ENCODE measurements at places on chromosomes 3 and 15.

DNA sequence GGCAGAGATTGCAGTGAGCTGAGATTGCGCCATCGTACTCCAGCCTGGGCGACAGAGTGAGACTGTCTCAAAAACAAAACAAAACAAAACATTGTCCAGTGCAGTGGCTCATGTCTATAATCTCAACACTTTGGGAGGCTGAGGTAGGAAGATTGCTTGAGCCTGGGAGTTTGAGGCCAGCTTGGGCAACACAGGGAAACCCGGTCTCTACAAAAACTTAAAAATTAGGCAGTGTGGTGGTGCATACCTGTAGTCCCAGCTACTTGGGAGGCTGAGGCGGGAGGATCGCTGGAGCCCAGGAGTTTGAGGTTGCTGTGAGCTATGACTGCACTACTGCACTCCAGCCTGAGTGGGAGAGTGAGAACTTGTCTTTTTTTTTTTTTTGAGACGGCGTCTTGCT is 27.2 kb upstream of the MOBP start:
- DNase-seq = no peak

- DNase-seq = peak; percentile 37
Observed at GRCh38 chr3:188152660-188153436, 1.1 kb upstream of the LPP start.

DNA sequence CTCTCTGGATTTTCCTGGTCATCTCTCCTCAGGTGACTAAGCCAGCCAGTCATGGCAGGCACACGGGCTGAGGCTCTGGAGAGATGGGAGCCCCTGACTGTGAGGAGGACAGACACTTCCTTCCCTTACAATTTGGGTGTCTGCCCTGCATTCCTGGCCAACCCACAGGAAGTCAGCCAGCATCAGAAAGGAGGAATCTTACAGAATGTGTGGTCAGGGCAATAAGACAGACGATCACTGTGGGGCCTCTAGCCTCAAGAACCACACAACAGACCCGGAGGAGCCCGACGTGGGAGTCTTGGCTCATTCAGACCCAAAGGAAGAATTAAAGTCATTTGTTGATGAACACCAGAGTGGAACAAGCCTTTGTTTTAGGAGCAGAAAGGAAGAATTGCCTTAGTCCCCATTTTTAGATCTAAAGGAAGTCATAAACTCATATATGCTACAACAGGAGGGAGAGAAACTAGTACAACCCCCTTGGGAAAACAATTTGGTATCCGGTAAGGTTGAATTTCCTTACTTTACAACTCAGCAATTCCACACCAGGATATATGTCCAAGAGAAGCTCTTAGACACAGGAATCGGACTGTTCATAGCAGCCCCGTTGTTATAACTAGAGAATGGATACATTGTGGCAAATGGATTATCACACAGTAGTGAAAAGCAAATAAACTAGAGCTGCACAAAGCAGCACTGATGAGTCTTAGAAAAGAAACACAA is 62.2 kb downstream of the ABTB1 start:
- DNase-seq = peak; percentile 96

GRCh38 chr15:77988347-77989295 is 88.9 kb downstream of the TBC1D2B start:
- DNase-seq = no peak

- DNase-seq = no peak
Observed at GRCh38 chr3:160213191-160213590, 12.0 kb upstream of the C3orf80 start.

GRCh38 chr3:71542521-71543370 is 40.8 kb downstream of the FOXP1 start:
- DNase-seq = no peak

DNA sequence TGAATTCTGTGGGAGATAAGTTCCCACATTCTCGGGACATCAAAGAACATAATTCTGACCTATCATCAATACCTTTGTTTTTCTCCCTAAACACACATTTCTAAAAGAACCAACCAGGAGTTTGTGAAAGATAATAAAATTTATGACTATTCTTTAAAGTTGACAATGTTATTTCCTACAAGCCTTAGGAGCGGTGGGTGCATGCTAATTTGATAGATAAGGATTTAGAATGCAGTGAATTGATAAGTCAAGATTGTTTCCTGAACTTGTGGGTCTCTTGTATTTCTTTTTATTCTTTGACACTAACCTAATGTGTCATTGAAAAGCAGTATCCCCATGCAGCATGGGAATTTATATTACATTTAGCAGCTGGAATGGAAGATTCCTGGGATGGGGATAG is 10.3 kb upstream of the UBE2E2 start:
- DNase-seq = no peak

- DNase-seq = no peak
Observed at GRCh38 chr3:195870442-195870841, 37.9 kb downstream of the TNK2 start.

DNA sequence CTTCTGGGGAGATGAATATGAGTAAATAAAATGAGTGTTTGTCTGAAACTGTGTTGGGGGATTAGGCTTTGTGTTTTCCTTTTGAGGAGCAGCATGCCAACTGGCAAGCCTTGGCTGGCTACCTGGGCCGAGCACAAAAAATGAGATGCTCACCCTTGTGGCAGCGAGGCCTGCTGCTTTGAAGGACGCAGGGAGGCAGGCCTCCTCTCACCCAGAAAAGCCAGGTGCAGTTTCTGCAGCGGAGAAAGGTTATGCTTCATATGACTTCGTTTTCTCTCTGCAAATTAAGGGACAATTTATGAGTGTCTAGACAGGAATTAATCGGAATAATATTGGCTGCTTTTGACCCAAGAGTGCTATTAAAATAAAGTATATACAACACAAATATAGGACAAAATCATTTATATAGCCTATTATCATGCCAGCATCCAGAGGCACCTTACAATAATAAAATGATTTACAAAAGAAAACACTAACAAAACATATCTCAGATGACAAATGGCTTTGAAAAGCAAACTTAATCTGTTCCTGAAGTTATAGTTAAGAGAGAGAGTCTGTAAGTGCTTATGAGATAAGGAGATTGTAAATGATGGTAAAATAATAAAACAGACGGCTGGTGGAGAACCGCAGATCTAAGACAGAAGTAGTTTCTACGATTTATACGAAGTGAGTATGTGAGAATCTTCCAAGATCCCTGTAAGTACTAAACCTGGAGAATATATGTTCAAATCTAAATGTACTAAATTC is 682.8 kb upstream of the NR2F2 start:
- DNase-seq = no peak

DNA sequence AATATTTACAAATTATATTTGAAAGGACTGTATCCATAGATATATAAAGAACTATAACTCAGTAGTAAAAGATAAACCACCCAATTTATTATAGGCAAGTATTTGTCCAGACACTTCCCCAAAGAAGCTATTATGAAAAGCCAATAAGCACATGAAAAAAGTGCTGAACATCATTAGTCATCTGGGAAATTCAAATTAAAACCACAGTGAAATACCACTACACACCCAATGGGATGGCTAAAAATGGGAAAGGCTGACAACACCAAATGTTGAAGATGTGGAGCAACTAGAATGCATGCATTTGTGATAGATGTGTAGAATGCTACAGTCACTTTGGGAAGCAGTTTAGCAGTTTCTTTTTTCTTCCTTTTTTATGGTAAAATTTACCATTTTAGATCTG is 147.0 kb downstream of the PDE8A start:
- no peak for DNase-seq

GRCh38 chr3:80994085-80994665 is 767.3 kb downstream of the GBE1 start:
- DNase-seq = no peak

DNA sequence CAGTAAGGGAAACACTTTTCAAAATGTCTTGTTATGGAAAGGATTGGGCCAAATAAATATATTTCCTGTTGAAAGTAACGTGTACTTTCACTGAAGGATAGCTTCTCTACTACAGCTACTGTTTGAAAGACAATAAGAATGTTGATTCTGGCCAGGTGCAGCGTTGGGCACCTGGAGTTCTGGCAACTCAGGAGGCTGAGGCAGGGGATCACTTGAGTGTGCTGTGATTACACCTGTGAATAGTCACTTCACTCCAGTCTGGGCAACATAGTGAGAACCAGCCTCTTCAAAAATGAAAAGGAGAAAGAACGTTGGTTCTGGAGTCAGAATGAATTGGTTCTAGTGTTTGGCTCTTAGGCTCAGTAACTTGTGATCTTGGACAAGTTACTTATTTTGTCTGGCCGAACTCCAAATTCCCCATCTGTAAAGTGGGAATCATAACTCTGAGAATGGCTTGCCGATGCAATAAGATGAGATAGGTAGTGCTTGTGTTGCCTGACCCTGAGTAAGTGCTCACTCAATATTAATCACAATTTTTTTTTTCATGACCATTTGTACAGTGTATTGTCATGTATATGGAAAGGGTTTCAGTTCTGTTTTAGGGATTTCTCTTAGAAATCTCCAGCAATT is 310.8 kb downstream of the PTPRG start:
- no peak for DNase-seq

DNA sequence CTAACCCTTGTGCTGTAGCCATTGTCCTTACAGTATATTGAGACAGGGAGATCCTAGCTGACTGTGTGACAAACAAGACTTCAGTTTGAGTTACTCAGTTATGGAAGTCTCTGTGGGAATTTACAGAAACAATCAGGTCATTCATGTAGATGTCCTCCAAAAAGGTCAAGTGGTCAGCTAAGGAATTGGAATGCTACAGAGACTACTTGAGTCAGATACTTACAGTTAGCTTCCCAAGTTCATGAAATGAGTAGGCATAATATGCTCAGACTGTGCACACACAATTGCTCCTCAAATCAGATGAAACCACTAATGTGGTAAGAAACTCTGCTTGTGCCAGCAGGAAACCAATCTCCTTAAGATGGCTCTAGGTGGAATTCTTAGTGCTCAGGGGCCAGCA is 985.7 kb downstream of the NSUN3 start:
- DNase-seq = no peak

- no peak for DNase-seq
Observed at GRCh38 chr3:195030791-195031321, 240.1 kb downstream of the XXYLT1 start.

GRCh38 chr3:141811348-141811747 is 48.1 kb downstream of the GRK7 start:
- no peak for DNase-seq

DNA sequence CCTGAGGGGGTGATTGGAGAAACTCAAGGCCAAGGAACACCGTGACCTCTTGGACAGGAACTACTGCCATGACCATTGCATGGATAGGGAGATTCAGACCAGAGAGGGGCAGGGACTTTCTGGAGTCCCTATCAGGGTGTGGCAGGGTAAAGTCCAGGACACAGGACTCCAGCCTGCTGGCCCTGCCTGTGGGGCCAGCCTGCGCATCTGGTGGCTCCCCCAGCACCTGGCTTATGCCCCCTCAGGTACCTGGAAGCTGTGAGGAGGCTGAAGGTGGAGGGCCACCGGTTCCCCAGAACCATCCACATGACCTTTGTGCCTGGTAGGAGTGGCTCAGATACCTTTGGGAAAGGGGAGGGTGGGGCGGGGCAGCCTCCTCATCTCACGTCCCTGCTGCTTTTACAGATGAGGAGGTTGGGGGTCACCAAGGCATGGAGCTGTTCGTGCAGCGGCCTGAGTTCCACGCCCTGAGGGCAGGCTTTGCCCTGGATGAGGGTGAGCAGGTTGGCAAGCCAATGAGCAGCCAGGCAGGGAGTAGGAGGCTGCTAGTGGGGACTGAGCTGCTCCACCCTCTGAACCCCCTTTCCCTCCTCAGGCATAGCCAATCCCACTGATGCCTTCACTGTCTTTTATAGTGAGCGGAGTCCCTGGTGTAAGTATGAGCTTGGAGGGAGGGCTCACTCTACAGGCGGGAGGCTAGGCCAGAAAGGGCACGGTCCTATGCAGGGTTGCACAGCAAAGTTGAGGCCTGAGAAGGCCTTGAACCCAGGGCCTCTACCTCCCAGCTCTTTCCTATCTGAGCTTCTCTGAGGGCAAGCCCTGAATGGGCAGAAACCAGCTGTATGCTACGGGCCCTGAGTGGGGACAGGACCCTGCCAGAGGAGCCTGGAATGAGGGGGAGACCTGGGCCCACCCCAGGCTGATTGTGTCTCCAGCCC is 2.9 kb downstream of the ACY1 start:
- DNase-seq = no peak

DNA sequence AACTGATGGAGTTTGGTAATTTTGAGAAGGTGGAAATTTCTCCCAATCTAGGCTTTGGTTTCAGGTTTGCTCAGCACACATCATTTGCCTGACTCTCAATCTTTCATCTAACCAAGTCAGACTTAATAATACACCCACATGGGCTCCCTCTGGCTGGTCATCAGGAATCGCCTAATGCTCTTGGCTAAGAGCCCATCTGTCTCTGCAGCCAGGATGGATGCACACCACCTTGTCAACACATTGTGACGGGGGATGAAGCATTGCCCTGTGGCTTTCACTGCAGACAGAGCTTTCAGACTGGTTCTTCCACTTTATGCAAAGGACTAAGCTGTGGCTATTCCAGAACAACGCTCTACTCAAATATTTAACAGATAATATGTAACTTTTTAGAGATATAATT is 3.0 kb upstream of the HDGFL3 start:
- DNase-seq = no peak

GRCh38 chr3:4394048-4394447 is 73.0 kb downstream of the SUMF1 start:
- no peak for DNase-seq

GRCh38 chr3:141146979-141147470 is 84.6 kb upstream of the PXYLP1 start:
- no peak for DNase-seq

DNA sequence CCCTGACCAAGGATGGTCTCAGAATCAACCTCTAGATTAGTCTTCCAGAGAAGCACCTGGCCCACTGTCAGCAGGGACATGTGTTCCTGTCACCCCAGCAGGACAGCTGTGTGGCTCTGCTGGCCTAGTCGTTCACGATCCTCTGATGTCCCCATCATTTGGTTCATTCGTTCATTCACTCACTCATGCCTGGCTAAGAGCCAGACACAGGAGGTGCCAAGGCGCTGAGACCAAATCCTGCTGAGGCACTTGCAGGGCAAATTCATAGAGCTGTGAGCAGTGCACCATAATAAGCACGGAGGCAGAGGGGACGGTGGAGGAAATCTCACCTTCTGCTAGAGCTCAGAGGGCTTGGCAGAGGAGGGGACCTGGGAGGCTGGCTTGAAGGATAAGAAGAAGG is 49.9 kb upstream of the FGD5 start:
- no peak for DNase-seq

- DNase-seq = no peak
Observed at GRCh38 chr3:78799681-78800080, 968.1 kb downstream of the ROBO1 start.

- no peak for DNase-seq
Observed at GRCh38 chr15:64665179-64665578, 110.2 kb downstream of the RBPMS2 start.

GRCh38 chr15:29364426-29365078 is 94.9 kb upstream of the NSMCE3 start:
- peak; percentile 60 for DNase-seq

DNA sequence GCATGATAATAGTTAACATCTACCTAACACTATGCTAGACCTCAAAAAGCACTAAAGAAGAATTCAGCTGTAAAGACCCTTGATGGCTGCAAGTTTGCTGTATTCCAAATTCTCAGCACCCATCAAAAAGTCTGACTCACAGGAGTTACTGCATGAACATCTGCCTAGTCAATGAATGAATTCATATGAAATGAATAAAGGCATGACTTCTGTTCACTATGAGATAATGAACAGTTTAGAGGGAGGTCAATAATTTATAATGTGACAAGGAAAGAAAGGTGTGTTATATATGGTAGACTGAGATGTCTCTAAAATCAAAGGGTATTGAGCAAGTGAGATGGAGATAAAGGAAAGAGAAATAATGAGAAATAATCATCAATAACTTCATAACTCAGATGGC is 508.2 kb upstream of the TGFBR2 start:
- no peak for DNase-seq

Measured in HS-5 (cell line).